ENCODE measurements at places on chromosomes 5 and 9.

DNA sequence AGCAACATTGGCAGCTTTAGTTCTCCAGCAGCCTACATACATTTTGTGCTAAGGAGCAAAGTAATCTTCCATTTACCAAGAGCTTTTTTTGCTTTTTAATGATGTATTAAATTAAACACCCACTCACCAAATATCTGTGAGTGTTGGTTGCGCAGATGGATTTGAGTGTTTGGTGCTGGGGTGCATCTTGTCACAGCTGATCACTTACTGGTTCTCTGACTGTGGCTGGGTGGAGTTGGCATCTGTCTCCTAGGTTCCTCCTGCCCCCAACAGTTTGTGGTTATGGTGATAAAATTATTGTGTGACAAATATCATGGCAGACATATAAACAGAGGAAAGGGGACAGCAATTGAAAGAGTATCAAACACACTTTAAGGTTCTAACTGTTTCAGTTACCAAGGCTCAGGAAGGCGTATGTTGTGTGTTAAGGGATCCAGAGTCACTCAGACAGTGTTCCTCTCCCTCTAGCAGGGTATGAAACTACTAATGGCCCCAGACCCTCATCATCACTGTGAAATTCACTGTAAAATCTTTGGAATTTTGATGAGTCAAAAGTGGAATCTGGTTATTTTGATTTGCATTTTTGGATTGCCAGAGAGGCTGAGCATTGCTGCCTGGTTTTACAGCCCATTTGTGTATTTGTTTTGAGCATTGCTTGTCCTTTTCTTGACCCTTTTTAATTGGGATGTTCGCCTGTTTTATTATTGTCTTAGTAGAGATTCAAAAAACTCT, 81.7 kb downstream of the PDE8B start:
- no peak for DNase-seq

DNA sequence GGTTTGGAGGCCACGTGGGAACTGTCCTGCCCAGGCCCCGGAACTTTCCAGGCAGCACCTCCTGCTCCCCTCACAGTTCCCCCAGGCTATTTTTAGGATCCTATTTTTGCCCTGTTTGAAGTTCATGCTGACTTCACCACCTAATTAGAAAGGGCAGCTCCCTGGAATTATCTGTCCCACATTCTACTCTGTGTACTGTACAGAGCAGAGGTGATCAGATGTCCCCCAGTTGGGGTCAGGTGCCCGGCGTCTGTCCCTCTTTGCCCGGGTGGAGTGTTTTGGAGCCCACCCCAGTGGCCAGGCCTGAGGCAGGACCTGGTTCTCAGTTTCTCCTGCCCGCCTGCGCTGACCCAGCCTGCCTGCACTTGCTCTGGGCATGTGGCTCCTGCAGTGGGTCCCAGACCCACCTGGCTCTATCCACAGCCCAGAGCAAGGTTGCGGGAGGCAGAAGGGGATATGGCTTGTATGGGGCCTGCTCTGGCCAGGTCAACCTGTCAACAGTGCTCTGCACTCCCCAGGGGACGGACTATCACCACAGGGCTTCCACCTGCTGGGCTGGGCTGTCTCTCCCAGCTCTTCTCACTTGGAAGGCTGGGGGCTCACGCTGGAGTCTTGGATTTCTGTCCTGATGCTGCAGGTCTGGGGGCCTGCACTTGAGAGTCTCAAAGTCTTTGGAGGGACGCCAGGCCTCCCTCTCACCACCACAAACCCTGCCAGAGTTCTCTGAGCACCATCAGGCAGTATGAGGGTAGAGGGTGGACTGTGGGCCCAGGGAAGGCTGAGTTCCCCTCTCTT, 268.3 kb downstream of the GADD45G start:
- no peak for DNase-seq

DNA sequence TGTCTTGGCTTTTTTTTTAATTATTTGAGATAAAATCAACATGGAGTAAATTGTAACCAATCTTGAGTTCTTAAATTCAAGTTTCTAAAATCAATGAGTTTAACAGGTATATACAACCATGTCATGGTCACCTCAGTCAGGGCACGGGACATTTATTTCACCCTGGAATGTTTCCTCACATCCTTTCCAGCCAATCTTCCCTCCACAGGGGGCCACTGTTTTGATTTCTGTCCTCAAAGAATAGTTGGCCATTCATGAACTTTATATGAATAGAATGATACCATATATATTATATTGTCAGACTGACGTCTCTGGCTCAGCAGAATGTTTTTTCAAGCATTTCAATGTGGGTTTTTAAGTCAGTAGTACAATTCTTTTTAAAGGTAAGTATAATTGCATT, 806 bp downstream of the ZNF474 start:
- DNase-seq: no peak

GRCh38 chr9:84941792-84942191, 272.3 kb downstream of the NTRK2 start:
- DNase-seq: no peak

DNA sequence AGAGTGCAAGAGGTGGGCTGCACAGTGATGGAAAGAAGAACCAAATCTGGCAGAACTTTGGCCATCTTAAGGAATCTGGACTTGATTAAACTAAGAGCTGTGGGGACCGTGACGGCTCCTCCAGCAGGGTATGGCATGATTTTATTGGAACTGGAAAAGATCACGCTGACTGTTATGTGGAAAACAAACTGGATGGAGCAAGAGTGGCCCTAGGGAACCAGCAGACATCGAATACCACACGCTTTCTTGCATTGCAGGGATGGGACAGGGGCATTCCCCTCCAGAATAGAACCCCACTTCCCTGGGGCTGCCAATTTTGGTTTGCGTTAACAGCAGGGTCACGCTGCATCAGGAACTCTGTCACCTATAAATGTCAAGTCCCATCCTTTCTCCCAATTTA, 38.8 kb downstream of the INSYN2B start:
- no peak for DNase-seq

GRCh38 chr5:133314086-133314485, 262.3 kb downstream of the HSPA4 start:
- no peak for DNase-seq

- DNase-seq: no peak
Measured at GRCh38 chr5:1836176-1836890, 35.1 kb downstream of the NDUFS6 start.

GRCh38 chr5:93620487-93621326, 37.7 kb downstream of the NR2F1 start:
- peak; percentile 46 for DNase-seq

DNA sequence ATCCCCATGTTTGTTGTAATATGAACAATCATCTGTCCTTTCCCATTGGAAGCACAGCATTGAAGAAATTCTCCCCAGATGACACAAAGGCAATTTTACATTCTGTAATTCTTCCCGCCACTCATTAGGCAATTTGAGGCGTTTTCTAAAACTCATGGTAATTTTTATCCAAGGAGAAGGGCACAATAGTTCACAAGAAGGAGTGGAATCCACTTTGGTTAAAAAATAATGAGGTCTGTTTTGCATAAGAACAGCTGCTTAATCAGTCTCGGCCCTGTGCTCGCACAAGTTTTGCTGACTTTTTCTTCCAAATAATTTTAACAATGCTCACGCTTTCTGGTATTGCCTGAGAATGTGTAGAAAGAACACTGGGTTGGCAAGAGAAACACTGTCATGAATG, 94.0 kb downstream of the CAVIN4 start:
- no peak for DNase-seq

DNA sequence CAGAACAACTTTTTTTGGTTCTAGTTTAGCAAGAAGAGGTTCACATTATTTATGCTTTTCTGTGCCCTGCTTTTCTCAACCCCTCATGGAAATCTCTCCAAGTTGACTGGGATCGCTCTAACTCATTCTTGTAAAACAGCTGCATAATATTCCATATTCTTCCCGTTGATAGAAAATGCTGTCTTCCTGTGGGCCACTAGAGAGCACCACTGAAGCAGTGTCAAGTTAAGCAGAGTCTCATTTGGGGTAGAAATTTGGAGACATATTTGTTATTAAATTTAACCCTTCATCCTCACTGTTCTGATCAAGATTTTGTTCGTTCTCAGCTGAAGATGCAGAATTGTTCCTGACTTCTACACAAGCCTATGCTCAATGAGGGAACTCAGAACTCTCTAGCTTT, 140.1 kb downstream of the CEMIP2 start:
- DNase-seq: no peak

GRCh38 chr5:62960781-62961180, 382.2 kb downstream of the LRRC70 start:
- DNase-seq: no peak

- no peak for DNase-seq
Measured at GRCh38 chr5:9632495-9632894, 2.3 kb upstream of the TAS2R1 start.

DNA sequence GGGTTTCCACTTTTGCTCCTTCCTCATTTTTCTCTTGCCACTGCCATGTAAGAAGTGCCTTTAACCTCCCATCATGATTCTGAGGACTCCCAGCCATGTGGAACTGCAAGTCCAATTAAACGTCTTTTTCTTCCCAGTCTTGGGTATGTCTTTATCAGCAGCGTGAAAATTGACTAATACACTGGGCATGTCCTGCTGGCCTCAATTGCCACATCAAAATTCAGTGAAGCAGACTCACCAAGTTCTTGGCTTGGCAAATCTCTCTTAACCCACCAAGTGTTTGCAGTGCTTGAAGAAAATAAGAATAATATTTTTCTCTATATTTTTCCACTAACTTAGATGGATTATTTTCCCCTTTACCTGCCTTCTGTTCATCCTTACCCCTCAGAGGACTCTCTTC, 212.0 kb downstream of the BRINP1 start:
- DNase-seq: no peak

DNA sequence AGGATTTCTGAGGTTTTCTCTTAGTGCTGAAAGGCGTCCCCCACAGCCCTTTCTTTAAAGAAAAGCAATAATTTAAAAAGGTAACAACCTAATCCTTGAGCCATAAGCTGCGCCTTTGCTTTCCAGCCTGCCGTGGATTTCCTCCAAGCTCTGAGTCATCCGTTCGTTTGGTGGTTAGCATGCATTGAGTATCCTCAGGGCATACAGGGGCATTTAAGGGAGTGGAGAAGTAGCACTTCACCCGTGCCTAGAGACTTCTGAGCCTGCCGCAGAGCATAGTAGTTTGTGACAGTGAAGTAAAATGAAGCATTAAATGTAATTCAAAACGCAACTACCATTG, 892 bp upstream of the TNC start:
- peak; percentile 3 for DNase-seq

DNA sequence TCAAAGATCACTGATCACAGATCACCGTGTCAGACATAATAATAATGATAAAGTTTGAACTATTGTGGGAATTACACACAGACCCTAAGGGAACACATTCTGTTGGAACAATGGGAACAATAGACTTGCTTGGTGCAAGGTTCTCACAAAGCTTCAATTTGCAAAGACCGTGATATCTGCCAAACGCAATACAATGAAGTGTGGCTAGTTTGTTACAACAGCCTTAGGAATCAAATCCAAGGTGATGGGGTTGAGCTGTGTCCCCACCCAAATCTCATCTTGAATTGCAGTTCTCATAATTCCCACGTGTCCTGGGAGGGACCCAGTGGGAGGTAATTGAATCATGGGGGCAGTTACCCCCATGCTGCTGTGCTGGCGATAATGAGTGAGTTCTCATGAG, 20.8 kb downstream of the KYAT1 start:
- DNase-seq: no peak

DNA sequence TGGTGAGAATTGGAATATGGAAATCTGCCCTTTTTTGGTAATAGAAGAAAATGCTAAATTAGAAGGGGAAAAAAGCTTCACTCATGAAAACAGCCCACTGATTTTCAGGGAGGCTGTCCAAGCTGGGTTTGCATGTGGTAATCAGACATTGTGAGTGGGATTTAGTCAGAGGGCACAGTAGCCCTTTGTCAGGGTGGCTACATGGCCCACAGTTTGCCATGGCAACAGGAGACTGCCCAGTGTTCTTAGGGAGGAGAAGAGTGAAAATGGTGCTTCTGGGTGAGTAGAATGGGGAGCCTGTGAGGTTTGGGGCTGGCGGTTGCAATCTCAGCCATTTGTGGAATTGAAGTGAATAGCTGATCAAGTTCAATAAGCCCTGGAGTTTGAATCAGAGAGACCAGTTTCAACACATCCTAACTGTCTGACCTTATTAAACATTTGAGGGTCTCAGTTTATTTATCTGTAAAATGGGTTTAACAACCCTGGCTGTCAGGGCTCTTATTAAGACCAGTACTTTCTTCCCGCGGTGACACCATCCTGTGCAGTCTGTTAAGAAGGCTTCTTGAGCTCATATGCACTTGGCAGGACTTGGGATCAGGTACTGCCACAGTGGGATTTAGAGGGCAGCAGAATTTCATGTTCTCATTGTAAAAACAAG, 107.6 kb upstream of the TNC start:
- no peak for DNase-seq

- no peak for DNase-seq
Measured at GRCh38 chr5:180976518-180976917, 12.1 kb upstream of the BTNL3 start.

- DNase-seq: no peak
Measured at GRCh38 chr5:110580625-110581024, 145.8 kb downstream of the TMEM232 start.

DNA sequence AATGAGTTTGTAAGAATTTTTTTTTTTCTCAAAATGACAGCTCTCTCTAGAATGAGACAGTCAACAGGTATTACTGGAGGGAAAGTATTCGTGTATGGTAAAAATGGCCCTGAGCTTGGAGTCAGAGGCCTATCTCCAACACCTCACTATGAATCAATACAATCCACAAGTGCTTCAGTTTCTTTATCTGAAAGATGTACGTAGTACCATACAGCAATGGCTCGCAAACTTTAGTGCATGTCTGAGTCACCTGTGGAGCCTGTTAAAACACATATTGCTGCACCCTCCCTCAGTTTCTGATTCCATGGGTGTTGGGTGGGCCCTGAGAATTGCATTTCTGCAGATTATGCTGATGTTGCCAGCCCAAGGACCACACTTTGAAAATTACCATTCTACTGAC, 44.6 kb downstream of the DMRT2 start:
- DNase-seq: no peak

- no peak for DNase-seq
Measured at GRCh38 chr5:127369796-127370195, 79.2 kb downstream of the MEGF10 start.

DNA sequence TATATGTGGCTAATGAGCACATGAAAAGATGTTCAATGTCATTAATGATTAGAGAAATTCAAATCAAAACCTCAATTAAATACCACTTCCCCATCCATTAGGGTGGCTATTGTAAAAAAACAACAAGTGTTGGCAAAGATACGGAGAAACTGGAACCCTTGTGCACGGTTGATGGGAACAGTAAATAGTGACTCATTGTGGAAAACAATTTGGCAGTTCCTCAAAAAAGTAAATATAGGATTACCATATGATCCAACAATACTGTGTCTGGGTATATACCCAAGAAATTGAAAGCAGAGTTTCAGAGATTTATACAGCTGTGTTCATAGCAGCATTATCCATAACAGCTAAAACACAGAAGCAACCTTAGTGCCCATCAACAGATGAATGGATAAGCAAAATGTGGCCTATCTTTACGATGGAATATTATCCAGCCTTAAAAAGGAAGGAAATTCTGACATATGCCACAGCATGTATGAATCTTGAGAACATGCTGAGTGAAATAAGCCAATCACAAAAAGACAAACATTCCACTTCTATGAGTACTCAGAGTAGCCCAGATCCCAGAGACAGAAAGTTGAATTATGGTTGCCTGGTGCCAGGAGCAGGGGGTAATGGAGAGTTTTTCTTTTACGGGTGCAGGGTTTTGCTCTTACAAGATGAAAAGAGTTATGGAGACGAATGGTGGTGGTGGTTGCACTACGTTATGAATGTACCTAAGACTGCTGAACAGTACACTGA, 41.4 kb upstream of the LRRC14B start:
- DNase-seq: no peak

GRCh38 chr9:68585034-68585761, 44.5 kb upstream of the TMEM252 start:
- DNase-seq: no peak
